ENCODE measurements at places on chromosomes 12 and 14.

- no peak for DNase-seq
Measured at GRCh38 chr12:91516695-91517047, 334.1 kb upstream of the DCN start.

GRCh38 chr14:26855077-26855753 lies 257.4 kb upstream of the NOVA1 start:
- no peak for DNase-seq

DNA sequence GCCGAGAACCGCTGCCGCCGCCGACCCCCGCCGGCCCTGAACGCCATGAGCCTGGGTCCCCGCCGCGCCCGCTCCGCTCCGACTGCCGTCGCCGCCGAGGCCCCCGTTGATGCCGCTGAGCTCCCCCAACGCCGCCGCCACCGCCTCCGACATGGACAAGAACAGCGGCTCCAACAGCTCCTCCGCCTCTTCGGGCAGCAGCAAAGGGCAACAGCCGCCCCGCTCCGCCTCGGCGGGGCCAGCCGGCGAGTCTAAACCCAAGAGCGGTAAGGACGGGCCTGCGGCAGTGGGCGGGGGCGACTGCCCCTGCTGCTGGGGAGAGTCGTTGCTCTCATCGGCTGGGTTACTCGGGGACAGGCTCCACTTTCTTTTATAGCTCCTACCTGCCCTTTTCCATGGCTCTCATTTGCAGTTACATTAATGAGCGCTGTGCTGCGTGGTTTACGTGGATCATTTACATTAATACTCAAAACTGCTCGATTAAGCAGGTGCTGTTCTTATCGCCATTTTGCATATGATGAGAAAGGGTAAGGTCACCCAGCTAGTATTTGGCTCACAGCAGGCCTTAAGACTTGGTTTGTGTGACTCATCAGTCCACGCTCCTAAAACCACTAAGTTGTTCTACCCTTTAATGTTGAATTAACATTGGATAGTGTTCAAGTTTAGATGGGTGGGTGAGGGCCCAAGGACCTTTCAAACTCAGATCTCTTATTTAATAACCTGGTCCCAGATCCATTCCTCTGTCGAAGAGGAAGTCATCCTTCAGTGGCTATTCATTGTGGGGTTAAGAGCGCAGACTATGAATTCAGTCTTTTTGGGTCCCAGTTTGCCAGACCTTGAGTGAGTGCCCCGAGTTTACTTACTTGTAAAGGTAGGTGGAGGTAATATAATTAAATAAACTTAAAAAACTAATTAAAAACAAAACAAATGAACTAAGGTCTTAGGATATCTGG lies 823 bp downstream of the RNF10 start:
- no peak for DNase-seq

- DNase-seq: no peak
Measured at GRCh38 chr12:52318241-52318990, 2.8 kb downstream of the KRT83 start.

- no peak for DNase-seq
Measured at GRCh38 chr12:104352106-104352713, 48.7 kb downstream of the EID3 start.

DNA sequence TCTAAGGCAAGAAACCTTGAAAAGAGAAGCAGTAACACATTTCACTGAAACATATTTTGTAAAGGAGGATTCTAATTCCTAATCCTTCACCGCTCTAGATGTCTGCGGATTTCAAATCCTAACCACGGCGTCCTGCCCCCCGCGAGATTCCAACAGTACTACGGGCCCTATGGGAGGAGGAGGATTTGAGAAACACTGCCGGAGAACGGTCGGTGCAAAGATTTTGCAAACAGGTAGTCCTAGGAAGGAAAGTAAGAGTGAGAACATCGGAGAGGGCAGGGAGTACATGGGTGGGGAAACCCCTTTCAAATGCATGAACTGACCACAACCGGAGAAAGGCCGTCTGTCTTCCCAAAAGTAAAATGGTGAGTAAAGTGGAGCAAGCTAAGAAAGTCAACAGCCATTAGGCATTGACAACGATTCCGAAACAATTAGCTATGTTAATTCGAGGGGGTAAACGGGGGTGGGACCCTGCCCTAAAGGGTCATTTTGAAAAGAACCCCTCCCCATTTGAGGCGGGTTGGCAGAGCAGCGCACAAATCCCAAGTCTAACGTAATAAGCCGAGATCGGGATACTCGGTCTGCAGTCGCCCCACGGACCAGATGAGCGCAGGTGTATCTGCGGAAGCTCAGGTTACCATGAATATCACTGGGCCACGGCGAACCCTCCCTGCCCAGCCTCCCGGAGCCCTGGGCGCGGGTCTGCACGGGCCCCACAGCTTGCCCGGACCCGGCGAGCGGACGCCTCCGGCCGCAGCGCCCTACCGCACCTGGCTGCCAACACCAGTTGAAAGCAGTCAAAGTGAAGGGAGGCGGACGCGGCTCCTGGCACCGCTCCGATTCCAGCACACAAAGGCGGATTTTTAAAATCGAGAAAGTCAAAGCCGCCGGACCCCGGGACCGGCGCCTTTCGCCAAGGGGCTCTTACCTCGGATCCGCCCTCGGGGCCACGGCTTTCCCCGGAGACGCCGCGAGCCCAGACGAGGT lies 662 bp downstream of the EPS8 start:
- peak; percentile 36 for DNase-seq

DNA sequence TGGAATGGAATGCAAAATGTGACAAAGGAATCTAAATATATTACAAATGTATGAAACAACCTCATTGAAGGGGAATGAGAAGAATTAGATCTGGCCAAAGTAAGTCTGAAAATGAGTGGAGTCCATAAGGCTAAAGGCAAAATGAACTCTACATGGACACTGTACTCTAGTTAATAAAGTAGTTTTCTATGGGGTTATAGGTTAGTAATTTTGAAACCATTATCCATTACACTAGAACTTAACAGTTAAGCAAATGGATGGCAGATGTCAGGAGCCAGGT lies 222.1 kb downstream of the NUAK1 start:
- no peak for DNase-seq

- DNase-seq: no peak
Measured at GRCh38 chr12:132771126-132771838, 9.7 kb upstream of the ANKLE2 start.

DNA sequence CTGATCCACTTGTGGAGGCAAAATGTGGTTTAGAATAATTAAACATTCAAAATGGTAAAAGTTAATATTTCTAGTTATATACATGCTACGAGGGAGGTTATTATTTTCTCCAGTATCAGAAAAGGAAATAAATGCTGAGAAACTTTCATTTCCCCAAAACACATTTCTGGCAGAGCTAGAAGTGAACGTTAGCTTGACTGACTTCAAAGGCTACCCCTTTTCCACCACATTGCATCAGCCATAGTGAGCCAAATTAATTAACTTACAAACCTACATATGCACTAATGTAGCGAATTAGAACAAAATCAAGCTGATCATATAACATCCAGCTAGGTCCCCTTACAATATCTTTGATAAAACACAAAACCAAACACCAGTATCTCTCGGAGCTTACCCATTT lies 49.3 kb upstream of the RERGL start:
- DNase-seq: no peak

DNA sequence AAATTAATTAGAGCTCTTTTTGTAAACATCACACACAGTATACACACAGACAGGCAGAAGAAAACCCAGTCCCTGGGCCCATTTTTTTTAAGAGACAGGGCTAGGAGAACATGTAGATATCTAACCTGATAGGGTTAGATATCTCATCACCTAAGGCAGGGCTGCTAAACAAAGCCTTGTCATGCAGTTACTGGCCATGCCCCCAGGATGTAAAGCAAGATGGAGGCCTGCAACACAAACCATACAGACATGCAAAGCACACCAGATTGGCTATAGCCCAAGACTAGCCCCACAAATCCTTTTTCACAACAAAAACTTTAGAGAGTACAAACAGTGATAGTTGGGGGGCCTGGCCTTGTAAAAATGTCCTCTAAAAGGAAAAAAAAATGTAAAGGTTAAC lies 20.5 kb downstream of the CLEC2A start:
- DNase-seq: no peak

DNA sequence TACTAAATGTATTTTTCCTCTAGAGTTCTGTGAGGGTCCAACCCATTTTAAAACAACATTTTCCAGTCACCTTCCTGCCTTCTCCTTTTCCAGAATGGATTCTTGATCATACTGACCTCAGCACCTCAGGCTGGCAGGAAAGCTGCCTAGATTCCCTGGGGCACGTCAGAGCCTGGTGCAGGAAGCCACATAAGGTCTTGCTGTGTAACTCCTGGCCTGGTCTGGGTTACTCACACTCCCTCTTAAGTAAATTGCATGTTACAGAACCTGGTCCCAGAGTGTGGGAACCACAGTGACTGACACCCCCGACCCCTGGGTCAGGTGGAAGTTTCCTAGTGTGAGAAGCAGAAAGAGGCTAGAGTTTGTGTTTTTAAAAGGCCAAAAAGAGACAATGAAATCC lies 209.8 kb downstream of the SPTSSA start:
- no peak for DNase-seq

GRCh38 chr12:78306236-78306635 lies 475.5 kb downstream of the NAV3 start:
- no peak for DNase-seq

DNA sequence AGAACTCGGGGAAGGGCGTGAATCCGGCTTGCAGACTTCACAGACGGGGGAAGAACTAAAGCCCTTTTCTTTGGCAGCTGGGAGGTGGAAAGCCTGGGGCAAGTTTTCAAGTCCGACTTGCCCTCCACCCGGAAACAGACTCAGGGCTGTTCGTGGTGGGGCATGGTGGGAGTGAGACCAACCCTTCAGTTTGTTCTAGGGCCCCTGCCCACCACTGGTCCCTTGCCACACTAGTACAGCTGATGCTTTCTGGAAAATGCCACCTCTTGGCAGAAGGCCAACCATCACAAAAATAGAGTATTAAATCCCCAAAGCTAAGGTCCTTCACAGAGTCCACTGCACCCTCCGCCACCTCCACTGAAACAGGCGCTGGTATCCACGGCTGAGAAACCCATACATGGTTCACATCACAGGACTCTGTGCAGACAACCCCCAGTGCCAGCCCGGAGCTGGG lies 50.4 kb upstream of the DDX11 start:
- DNase-seq: no peak

- no peak for DNase-seq
Measured at GRCh38 chr12:68240079-68240478, 13.3 kb downstream of the IL22 start.

DNA sequence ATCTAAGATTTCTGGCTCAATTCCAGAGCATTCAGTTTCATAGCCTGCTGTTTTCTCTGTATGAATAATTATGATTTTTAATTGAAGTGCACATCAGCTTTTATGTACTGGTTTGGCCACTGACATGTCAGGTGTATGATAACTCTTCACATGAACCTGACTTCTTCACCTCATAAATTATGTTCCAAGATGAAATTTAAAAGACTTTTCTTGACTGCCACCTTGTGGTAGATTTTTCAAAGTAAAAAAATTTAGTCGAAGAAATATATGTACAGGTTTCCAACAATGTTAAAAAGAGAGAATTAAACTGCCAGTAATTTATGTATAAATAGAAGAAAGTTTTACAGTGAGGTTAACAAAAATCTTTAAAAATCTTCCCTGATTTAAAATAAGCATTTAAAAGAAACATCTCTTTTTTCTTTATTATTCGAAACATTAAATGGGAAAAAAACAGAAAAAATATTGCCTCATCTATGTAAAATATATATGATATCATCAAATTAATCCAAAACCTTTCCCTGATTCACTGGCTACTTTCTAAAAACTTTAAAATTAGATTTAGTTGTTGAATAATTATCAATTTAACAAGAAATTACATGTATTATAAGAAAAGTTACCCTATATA lies 124.9 kb upstream of the ATXN7L3B start:
- DNase-seq: no peak

GRCh38 chr14:24790196-24790595 lies 156.2 kb upstream of the GZMB start:
- no peak for DNase-seq

DNA sequence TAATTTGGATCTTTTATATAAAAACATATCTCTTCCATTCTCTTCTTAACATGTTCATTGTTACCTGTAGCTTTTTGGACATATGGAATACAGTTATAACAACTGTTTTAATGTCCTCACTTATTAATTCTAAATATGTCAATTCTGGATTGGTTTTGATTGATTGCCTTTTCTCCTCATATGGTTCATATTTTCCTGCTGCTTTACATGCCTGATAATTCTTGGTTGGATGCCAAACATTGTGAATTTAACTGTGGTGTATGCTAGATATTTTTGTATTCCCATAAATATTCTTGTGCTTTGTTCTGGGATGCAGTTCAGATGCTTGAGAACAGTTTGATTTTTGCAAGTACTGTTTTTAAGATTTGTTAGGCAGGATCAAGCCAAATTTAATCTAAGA lies 10.8 kb downstream of the C14orf132 start:
- DNase-seq: no peak

- DNase-seq: no peak
Measured at GRCh38 chr14:88454886-88455285, 69.4 kb downstream of the SPATA7 start.

- DNase-seq: no peak
Measured at GRCh38 chr12:99260456-99260996, 387.0 kb upstream of the GARIN6 start.

DNA sequence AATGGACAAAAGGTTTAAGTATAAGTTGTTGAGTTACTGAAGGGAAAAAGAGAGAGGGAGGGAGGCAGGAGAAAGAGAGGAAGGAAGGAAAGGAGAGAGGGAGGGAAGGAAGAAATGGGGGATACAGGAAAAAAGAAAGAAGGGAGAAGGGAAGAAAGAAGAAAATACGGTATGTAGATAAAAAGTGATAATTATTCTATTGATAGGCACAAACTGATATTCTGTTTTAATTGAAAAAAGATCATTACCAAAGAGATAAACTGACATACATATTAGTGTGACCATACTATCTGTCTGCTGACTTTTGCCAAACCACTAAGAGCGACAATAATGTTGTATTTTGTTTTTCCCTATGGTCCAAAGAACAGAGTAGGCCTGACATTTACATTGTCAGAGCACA lies 154.5 kb downstream of the LRFN5 start:
- no peak for DNase-seq

DNA sequence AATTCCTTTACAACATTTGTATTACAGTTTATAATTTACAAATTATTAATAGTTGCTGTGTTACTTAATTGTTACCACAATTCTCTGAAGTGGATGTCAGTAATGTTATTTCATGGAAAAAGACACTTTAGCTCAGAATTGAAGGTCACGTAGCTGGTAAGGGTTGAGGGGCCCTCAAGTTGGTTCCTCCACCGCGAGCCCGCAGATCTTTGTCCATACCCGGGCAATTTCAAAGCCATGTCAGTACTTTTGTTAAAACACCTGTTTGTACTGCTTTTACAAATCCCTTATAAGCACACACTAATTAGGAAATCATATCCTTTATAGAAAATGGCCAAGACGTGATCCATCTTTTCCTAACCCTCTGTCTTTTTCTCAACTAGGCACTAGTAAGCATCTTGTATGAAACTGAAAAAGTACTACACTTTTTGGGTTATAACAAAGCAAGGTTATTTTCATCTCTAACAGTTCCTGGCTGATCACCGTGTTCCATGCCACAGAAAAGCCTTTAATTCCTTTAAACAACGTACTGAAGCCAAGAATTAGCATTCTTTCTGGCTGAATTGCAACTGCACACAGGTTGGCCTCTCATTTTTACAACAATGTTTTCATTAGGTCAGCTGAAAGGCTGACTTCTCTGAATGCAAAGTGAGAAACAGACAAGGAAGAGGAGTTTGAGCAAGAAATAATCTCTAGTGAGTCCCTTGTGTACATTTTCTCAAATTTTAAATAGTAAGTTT lies 76.1 kb downstream of the CNTN1 start:
- no peak for DNase-seq

GRCh38 chr14:94936401-94936892 lies 166.5 kb upstream of the GSC start:
- DNase-seq: peak; percentile 47

GRCh38 chr12:118148287-118148686 lies 12.4 kb downstream of the PEBP1 start:
- no peak for DNase-seq
